Skin of body (tissue), 3 donors: ENCODE measurements at places on chromosomes 2 and 18.
A peak's percentile ranks its signal among the peaks of the same experiment; 100 is the strongest.

DNA sequence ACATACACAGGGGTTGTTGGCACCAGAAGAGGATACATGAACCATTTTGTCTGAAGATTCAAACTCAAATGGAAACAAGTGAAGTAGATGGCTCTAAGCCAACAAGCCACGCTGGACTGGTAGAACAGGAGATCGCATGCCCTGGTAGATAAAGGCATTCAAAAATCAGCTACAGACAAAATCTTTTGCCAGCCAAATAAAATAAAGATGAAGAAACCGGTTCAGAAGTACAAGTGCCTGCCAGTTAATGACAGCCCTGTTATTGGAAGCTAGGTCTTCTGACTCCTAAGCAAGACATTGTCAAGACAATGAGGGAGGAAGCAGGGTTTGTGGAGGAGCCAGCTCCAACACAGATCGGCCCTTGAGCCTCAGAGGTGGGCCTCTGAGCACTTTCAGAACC is 52.3 kb downstream of the EHD3 start:
- DNase-seq = no peak

GRCh38 chr18:67840379-67840778 is 323.9 kb upstream of the DSEL start:
- DNase-seq = no peak

DNA sequence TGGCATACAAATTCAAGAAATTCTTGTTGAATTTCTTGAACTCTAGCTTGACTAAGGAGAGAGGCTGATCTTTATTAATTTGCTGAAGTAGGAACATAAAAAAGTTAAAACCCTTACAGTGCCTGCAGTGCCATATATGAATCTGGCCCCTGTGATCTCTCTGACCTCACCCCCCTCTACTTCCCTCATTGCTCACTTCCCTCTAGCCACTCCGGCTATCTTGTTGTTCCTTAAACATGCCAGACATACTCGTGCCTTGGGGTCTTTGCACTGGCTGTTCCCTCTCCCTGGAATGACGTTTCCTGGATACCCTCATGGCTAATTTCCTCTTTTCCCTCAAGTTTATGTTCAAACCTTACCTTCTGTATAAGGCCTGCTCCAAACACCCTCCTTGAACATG is 246.3 kb upstream of the SIX2 start:
- no peak for DNase-seq

- peak; percentile 54 for DNase-seq
These were observed 68.1 kb upstream of the DAPL1 start for GRCh38 chr2:158726911-158727592.

GRCh38 chr2:34029073-34029472 is 430.0 kb upstream of the FAM98A start:
- no peak for DNase-seq

DNA sequence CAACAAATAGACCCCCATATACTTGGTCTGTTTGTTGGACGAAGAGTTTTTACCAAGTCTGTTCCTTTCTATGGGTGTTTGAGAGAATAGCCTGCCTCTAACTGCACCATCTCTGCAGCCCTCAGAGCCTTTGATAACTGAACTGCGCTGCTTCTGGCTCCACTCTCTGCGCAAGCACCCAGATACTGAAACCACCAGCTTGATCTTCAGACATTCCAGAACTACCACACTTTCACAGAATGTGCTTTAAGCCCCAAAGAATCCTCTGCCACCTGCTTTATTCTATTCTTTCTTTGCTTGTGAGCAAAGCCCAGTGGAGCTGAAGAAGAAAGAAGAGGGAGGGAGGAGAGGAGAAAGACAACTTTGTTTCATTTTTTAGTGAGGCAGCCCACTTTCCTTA is 380.7 kb downstream of the BCL11A start:
- no peak for DNase-seq

GRCh38 chr2:191051825-191052778 is 38.1 kb upstream of the STAT1 start:
- peak; percentile 32 for DNase-seq

DNA sequence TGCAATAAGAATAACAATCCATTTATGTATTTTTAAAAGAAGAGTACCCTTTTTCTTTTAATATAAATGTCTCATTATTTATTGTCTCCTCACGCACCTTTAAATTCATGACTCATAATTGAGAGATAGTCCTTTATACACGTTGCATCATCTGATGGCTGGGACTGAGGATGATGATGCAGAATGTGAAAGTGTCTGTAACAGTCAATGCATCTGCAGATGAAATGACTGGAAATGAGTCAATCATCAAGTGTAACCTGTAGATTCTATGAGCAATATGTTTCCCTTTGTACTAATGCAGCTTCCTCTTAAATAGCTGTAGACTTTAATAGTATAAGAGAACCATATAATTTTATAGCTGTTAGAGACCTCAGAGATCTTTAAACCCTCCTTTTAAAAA is 26.1 kb upstream of the SYT4 start:
- DNase-seq = no peak

GRCh38 chr2:201950606-201951005 is 83.0 kb upstream of the FZD7 start:
- no peak for DNase-seq

DNA sequence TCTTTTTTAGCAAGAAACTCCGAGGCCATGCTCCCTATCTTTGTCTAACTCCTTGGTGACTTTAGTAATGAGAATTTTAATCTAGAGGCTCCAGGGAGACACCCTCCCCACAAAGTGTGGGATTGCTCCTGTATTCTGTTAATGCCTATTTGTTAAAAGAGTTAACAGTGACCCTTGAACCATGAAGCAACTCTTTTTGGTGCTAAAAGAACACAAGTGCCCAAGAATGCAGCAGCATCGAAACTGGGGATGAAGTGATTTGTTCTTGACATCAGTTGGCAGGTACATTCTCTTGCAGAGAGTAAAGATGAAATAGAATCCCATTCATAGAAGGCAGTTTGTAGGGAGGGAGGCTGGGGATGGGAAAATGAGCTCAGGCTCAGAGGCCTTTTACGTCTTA is 50.0 kb downstream of the FMNL2 start:
- DNase-seq = no peak

- DNase-seq = no peak
These were observed 13.3 kb upstream of the PPP4R1 start for GRCh38 chr18:9627642-9628041.
